ENCODE measurements at places on chromosomes 1 and 21.

DNA sequence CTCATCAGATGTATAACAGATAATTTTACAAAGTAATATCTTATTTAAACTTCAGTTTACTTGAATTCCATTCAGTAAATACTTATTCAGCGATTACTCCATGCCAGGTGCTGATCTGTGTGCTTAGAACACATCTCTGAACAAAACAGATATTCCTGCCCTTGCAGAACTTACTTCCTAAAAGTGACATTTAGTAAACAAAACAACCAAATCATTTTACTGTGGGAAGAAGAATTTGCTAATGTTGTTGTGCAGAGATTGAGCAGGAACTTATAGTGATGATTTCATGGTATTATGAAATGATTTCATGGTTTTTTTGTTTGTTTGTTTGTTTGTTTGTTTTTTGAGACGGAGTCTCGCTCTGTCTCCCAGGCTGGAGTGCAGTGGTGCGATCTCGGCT, 39.3 kb upstream of the WLS start:
- DNase-seq: no peak

GRCh38 chr1:6971048-6971447, 185.8 kb downstream of the CAMTA1 start:
- no peak for DNase-seq

DNA sequence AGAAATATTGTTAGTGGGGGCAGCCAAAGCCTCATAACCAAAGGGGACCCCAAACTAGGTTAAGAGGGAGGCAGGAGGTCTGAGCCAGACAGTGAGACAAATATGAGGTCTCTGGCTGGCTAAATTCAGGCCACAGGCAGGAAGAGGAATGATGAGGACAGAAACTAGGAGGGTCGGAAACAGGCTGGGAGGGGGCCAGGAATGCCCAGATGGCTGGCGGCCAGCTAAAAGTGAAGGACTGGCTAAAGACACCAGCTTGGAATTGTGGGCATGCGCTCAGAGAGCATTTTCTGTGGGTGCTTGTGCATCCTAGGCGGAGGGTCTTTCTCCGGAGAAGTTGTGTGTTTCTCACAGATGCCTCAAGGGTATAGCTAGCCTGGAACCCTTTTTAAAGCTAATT, 77.0 kb downstream of the PGM1 start:
- no peak for DNase-seq

DNA sequence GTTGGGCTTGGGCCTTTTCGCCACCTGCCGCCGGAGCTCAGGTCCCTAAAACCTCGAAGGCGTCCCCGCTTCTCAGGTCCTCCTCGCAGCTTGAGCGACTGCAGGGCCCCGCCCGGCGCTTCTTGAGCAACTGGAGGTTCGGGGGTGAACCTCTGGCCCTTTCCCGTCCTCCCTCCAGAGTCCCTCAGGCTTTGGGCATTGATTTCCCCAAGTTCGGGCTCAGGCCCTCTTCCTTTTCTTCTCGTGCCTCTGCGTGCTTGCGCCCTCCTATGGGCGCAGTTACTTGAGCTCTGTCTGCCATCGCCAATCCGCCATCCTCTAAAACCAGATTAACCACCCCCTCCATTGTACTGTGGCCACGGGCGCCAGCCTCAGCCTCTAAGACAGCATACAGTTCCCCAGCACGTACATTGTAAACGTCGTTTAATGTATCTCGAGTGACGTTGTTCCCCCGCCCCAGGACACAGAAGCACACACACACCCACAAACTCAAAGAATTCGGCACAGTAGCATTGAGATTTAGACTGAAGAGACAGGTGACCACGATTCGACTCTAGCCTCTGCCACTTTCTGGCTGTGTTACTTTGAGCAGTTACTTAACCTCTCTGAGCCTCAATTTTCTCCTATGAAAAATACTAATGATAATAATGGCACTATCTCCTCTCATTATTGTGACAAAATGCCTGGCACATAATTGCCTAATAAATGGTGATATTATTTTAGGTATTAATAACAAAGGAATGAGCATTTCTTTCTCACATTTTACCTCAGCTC, 22.6 kb downstream of the BTG2 start:
- DNase-seq: peak; percentile 48

- DNase-seq: peak; percentile 25
These were observed 66.0 kb upstream of the EFHD2 start for GRCh38 chr1:15343729-15344128.

DNA sequence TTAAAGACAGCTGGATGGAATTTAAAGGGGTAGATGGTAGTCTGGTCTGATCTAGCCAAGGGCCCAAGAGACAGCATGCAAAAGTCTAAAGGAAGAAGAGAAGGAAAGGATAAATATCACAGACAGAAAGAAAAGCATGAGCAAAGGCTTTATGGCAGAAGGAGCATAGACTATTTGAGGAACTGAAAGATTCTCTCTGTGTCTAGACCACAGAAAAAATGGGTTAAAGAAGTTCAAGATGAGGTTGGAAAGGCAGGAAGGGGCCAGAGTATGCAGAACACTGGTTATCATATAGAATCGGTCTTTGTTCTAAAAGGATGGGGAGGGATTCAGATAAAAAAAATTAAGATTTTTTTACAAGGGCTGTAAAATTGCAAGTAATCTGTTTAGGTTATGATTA, 136.8 kb upstream of the SGIP1 start:
- no peak for DNase-seq

GRCh38 chr1:54255026-54255702, 55.2 kb downstream of the MRPL37 start:
- no peak for DNase-seq

- no peak for DNase-seq
These were observed 9.2 kb downstream of the IL12RB2 start for GRCh38 chr1:67316918-67317317.

- DNase-seq: no peak
These were observed at the start of gene COL8A2 for GRCh38 chr1:36125129-36125991. Gene COL8A2, minus strand, starts transcription at chr1:36125222. Its CDS starts 24,980 bp downstream, at chr1:36100242.

- peak; percentile 81 for DNase-seq
These were observed 97.0 kb upstream of the CD34 start for GRCh38 chr1:208007938-208008342.

GRCh38 chr1:29519108-29519787, 282.9 kb downstream of the PTPRU start:
- DNase-seq: no peak

GRCh38 chr1:63320022-63320721, 2.2 kb upstream of the FOXD3 start:
- DNase-seq: no peak

DNA sequence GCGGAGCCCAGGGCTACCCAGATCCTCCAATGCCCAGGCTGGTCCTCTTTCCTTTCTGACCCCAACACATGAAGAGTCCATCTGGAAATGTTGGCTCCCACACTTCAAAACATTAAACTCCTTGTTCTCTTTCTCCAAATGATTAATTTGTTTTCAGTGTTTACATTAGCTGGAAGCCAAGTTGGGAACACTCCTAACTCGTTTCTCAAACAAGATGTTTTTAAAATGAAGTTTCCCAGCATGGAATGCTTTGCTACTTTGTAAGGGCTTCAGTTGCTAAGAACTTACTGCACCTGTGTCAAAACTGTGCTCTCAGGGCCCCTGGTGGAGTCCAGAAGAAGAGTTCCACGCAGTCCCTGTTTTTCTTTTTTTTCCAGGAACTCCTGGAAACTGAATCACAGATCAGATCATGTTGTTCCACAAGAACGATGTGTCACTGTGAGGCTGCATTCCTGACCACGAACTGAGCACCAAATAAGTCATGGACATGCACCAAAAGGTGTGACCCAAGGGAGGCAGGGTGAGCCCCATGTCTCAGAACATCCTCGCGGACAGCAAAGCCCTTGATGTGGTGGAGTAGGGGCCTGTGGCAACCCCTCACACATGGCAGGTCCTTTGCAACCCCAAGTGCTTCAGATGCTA, 257.3 kb downstream of the KCNJ6 start:
- DNase-seq: peak; percentile 62

- no peak for DNase-seq
These were observed 8.0 kb downstream of the NDUFS5 start for GRCh38 chr1:39034114-39034654.

DNA sequence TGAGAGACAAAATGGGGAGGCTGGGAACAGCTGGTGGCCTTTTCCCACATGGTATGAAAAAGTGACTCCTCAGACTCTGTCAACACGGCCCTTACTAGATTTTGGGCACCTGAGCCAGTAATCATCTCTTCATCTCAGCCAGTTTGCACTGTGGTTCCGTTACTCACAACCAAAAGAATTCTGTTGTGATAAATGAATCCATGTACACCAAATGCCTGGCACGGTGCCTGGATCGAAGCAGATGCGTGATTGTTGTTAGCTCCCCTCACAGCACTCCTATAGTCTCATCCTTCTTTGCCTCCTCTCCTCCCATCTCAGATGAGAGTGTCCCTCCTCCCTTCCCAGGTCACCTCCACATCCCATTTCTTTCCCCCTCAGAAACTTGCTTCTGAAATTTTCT, 57.9 kb upstream of the GJB5 start:
- DNase-seq: no peak

DNA sequence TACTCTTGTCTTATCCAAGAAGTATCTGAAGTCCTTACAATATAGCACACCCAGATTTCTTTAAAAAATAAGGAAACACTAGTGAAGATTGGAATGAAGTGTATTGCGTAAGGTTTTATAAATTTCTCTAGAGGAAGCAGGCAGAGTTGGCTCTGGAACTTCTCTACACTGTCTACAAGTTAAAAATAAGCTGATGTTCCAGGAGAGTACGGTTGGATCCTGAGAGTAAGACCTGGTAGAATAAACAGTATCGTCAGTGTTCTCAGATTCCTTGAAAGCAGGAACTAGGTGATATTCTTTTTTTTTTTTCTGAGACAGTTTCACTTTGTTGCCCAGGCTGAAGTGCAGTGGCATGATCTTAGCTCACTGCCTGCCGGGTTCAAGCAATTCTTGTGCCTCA, 107.9 kb downstream of the USP25 start:
- peak; percentile 84 for DNase-seq

- no peak for DNase-seq
These were observed 82.8 kb downstream of the MIS18A start for GRCh38 chr21:32196001-32196400.

GRCh38 chr1:50305808-50306207, 117.4 kb downstream of the DMRTA2 start:
- DNase-seq: no peak

- DNase-seq: peak; percentile 34
These were observed 240.9 kb upstream of the ADGRL2 start for GRCh38 chr1:81559662-81560350.

DNA sequence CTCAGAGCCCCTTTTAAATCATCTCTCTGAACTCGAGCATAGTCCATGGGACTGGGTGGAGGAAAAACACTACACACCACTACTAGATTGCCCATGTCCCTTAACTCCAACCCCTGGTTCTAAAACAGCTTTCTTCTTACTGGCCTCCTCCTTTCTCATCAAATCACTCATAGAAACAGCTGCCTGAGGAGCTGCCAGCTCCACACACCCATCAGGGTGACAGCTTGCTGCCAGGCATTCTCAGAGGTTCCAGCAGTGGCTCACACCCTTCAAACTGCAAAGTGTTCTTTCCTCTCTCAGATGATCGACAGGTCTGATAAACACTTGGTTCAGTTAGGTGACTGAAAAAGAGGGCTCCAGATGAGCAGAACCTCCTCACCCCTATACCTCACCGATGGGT, 543.0 kb upstream of the PLXNA2 start:
- DNase-seq: no peak

- DNase-seq: no peak
These were observed 10.1 kb upstream of the TMEM52 start for GRCh38 chr1:1929102-1929638.

GRCh38 chr1:25977801-25978200, 20.1 kb downstream of the PAFAH2 start:
- DNase-seq: no peak

DNA sequence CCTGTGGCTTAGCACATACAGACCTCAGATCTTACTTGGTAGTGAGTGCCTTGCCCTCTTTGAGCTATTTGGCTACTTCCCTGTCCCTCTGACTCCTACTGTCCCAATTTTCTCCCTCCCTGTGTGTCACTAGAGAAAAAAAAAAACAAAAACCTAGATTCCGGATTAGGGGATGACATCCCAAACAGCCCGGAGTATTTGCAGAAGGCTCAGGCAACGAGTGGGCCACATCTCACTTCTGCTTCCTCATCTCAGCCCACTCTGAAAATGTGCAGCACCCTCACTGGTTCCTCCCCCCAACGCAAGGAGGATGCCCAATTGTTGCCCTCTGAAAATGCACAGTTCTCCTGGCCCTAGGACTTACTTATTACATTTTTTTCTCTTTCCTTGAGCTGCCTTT, 4.9 kb downstream of the NHLH1 start:
- DNase-seq: no peak

DNA sequence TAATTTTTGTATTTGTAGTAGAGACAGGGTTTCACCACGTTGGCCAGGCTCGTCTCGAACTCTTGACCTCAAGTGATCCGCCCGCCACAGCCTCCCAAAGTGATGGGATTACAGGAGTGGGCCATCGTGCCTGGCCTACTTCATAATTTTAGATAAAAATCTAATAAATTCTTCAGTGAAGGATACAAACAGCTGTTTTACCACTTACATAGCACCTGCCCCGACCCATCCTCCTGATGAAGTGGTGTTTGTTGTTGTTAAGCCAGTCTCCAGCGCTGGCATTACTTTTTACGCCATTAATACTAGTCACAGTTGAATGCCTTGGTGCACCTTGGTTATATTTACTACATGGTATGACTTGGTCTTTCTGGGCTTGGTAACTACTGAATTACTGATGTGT, 12.3 kb upstream of the RAP1GAP start:
- no peak for DNase-seq

- peak; percentile 74 for DNase-seq
These were observed 78.4 kb upstream of the LRRN2 start for GRCh38 chr1:204763773-204764427.

- peak; percentile 50 for DNase-seq
These were observed 19.8 kb upstream of the VCAM1 start for GRCh38 chr1:100699744-100700143.

DNA sequence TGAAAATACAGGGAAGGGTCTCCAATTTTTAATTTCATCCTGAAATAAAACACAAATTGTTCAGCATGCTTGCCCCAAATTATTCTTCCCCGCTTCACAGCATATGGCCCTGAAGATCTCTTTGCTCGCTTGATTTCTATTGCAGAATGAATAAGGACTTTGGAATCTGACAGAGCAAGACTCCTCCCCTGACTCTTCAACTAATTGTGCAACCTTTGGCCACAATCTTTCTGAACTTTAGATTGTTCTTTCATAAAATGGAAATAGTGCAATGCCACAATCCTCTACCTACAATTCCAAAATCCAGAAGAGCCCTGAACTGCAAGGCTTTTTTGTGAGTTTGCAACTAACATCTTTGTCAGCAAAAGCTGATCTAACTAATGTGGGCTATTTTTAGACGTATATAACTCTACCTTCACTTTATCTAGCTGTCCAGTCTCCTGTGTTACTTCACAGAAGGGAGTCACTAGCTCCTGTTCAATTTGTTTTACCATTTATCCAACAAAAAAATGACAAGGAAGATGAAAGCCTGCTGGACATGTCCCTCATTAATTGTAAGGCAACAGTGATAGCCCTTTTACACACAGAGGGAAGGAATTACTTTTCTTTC, 13.4 kb downstream of the RNASEL start:
- peak; percentile 85 for DNase-seq

DNA sequence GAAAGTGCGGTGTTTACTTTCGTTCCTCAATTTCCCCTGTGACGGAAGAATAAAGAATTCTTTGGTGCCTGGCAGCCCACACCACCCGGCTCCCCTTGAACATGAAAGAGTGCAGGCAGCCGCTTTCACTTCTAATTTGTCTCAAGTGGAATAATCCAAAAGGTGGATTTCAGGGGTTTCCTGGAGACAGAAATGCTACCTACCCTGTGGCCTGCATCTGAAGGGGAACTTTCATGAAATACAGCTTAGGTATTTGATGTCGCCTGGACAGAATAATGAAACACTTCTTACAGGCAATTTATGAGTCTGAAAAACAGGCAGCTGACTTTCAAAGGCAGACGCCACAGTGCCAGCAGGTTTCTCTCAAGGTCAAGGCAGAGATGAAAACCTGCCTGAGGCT, 169.5 kb upstream of the USP24 start:
- no peak for DNase-seq
